ENCODE measurements at places on chromosomes 12 and 14. TPM values are rescaled to one million over a fixed set of nuclear protein-coding genes. Genes with fewer than 3 reads are reported as not detected.

DNA sequence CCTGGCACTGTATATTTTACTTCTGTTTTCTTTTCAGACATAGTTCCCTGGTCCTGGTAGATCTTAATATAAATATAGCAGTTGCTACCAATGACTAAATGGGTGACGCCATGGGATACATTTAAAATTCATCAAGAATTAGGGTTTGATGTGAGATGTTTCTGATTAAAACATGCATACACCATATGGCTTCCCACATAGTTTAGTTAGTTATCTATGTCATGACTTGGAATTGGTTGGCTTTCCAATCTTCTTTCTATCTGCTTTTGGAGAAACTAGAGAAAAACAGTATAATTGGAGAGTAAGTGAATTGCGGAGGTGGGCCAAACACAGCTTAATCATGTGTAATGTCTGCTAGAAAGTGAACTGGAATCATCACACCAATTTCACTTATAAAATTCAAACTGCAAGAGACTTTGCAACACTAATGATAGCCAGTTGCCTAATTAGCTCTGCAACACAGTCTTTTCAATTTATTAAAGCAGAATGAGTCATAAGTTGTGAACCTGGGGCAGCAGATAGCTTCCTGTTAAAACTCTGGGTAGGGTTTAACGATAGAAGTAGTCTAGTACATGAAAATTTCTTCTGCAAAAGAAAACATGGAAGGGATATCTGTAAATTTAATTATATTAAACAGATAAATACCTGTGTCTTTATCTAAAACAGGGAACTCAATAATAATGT, 295.2 kb downstream of the SLC16A7 start:
- DNase-seq: no peak

GRCh38 chr12:42794806-42795205, 205.3 kb upstream of the PRICKLE1 start:
- DNase-seq: peak; percentile 84

- DNase-seq: no peak
Measured at GRCh38 chr14:70018230-70018629, 139.0 kb downstream of the SMOC1 start.

- peak; percentile 95 for DNase-seq
Measured at GRCh38 chr14:99274346-99275221, 2.6 kb upstream of the BCL11B start.

DNA sequence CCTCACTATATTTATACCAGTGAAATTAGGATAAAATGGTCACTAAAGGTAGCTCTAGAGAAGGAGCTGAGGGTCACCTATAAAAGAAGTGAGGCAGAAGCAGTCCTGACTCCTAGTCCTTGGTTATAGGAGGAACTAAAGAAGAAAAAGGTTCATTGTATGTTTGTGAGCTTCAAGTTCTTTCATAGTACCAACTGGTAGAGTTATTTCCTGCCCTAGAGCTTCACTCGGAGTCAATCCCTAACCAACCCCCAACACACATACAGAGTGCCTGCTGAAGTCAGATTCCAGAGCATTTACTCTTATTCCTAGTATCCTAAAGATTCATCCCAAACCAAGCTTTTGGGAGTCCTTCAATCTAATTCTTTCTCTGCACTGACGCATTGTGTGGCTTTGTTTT, 29.3 kb upstream of the FRMD6 start:
- DNase-seq: no peak

- DNase-seq: no peak
Measured at GRCh38 chr12:5756338-5756842, 188.7 kb downstream of the ANO2 start.

DNA sequence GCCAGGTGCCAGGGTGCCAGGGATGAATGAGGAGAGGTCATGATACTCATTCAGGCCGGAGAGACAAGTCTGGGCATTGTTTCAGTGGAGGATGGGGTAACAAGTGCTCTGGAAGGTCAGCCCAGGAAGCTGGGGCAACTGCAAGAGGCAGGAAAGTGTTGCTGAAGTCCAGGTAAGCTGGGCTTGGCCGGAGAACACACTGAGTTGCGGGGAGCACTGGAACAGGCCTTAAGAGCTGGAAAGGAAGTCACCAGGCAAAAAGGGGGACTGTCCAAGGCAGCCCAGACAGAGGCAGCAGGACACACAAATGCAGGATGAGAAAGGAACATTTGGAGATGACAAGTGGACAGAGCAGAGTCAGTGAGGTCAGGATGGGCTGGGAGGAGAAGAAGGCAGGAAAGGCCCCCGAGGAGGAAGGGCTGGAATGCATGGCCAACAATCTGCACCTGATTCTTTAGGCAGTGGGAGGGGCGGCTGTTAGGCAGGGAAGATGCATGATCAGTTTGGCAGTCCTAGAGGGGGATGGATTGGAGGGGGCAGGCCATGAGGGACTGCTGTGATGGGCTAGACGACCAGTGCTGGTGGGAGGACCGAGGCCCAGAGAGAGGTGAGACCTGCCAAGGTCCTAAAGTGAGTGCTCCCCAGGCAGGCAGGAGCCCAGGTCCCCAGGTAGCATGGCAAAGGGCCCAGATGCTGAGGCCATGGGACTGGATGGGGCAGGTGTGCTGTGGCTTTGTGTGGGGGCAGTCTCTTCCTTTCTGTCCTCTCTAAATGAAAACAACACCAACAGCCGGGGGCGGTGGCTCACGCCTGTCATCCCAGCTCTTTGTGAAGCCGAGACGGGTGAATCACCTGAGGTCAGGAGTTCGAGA, 17.2 kb upstream of the HHIPL1 start:
- no peak for DNase-seq

- no peak for DNase-seq
Measured at GRCh38 chr12:128843538-128843937, 9.7 kb upstream of the GLT1D1 start.

DNA sequence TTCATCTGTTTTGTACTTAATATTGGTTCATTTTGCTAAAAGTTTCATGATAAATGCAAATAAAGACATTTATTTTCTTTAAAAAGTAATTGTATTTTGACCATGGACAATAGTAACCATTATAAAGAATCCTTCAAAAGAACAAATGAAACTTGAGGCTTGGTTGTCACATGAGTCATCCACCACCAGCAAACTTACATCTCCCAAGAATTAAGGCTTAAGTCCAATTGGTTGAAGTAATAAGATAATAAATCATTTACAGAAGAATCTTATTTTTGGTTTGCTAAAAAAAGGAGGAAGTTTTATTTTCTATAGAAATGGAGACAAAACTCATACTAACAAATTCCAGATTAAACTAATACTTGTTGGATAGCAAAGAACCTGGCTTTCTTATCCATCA, 84.8 kb upstream of the KITLG start:
- no peak for DNase-seq

- DNase-seq: no peak
Measured at GRCh38 chr14:103549361-103550311, 12.8 kb downstream of the BAG5 start.

GRCh38 chr12:131136539-131136872, 182.8 kb downstream of the ADGRD1 start:
- no peak for DNase-seq

GRCh38 chr12:120677765-120678473, 9.0 kb upstream of the MLEC start:
- DNase-seq: no peak

SERPINA12 gene
- total RNA-seq: not detected

B4GALNT3 gene
- 6.7 TPM for total RNA-seq

Data from umbilical cord (tissue), 2 donors.